ENCODE measurements at places on chromosomes 16 and 17. TPM values are rescaled to one million over a fixed set of nuclear protein-coding genes. Genes with fewer than 3 reads are reported as not detected.
A peak's percentile ranks its signal among the peaks of the same experiment; 100 is the strongest.

ABCA10 gene
- total RNA-seq = 31.1 TPM

EME1 gene
- 1.3 TPM for total RNA-seq

COASY gene
- 13.8 TPM for total RNA-seq

FAM222B gene
- total RNA-seq = 15.9 TPM

EXOC3L1 gene
- total RNA-seq = 8.3 TPM

SLC4A1 gene
- total RNA-seq = 3.2 TPM

DNA sequence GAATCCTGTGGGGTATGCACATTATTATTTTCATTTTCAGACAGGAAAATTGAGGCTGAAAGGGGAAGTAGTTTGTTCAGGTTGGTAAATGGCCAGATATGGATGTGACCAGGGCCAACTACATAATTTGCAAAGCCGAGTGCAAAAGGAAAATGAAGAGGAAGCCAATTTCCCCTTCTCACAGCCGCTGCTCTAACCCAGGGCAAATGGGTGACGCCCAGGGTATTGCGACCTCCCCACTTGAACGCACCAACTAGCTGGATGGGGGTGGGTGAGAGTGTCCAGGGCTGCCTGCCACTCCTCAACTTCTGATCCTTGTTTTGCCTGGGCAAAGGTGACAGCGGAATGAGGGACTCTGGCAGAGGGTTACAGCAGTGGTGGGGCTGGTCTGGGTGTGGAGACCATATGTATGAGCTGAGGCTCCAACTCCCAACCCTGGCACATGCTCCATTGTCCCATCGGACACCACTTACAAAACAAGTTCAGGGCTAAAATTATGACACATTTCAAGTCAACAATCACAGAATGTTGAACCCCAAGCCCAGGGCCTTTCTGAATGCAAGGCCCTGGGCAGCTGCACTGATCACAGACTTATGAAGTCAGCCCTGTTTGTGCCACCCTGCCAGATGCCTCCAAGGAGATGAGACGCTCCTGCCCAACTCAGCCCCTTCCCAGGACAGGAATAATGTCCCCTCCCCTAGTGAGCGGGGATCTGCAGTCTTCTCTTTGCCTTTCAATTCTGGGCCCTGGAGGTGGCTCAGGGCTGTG is 1.7 kb downstream of the ANKRD40CL start:
- H3K27me3 ChIP-seq = no peaks in the 10 kb centered on the region
- H3K4me1 ChIP-seq = no peaks in the 10 kb centered on the region

- no peaks in the 10 kb centered on the region for H3K4me1 ChIP-seq
- H3K27me3 ChIP-seq = no peaks in the 10 kb centered on the region
- no peak for DNase-seq
- no peak overlapping the region for H3K27ac ChIP-seq
- H3K36me3 ChIP-seq = no peaks in the 10 kb centered on the region
These were observed 51.3 kb downstream of the MEAK7 start for GRCh38 chr16:84453061-84453752.

DNA sequence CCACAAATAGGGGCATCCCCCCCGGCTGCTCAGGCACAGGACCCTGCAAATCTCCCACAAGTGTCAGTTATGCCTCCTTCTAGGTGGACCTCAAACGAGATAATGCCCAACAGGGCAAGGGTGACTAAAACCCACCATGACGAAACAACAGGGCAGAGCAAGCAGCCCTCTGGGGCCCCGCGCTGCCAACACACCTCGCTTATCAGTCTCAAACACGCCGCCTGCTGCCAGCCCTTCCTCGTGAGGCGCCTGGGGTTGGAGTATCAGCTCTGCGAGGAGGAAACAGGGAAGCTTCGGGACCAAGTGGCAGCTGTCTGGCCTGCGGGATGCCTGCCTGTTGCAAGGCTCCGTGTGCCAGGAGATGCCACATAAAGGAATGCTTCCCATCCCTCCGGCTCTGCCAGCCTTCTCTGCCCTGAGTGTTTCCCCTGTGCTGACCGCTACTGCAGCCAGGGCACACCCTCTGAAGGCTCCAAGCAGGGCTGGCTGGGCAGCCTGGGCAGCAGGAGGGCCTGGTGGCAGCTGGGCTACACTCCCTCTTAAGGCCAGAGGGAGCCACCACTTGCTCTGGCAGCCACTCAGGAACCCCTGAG is 2.5 kb downstream of the SMIM5 start:
- H3K4me3 ChIP-seq = no peak overlapping the region
- peak; percentile 19 for DNase-seq
- no peaks in the 10 kb centered on the region for H3K36me3 ChIP-seq
- H3K4me1 ChIP-seq = peaks cover 8% of the 10 kb centered on the region
- H3K27ac ChIP-seq = no peak overlapping the region

GRCh38 chr17:68422821-68423220 is 34.5 kb downstream of the WIPI1 start:
- no peaks in the 10 kb centered on the region for H3K36me3 ChIP-seq
- no peaks in the 10 kb centered on the region for H3K27me3 ChIP-seq
- H3K27ac ChIP-seq = no peak overlapping the region
- no peaks in the 10 kb centered on the region for H3K4me1 ChIP-seq

DNA sequence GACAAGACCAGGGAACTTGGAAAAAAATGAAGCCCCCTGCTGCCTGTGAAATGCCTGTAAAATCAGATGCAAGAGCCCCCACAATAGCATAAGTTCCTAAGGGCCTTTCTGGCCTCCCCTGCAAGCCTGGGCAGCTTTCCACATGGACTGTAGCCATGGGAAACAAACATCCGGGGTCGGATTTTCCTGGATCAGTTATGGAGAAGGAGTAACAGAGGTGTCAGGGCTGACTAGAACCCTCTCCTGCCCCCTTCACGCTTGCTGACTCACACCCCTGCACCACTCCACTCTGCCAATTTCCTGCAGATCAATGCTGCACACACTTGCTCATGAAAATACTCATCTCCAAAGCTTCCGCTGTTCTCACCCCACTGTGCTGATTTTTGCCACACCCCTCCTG is 258.6 kb downstream of the CBLN1 start:
- peak; percentile 50 for DNase-seq
- H3K27ac ChIP-seq = no peak overlapping the region
- no peaks in the 10 kb centered on the region for H3K36me3 ChIP-seq
- no peak overlapping the region for H3K4me3 ChIP-seq
- H3K27me3 ChIP-seq = no peaks in the 10 kb centered on the region
- peaks cover 17% of the 10 kb centered on the region for H3K4me1 ChIP-seq

- no peaks in the 10 kb centered on the region for H3K27me3 ChIP-seq
- no peaks in the 10 kb centered on the region for H3K36me3 ChIP-seq
- no peak overlapping the region for H3K4me3 ChIP-seq
These were observed 70.2 kb upstream of the PSMD7 start for GRCh38 chr16:74226338-74226954.

Data from ovary (tissue), 10 donors.